Muscle of arm (tissue), 14 donors: ENCODE measurements at places on chromosomes 12 and 14.

DNA sequence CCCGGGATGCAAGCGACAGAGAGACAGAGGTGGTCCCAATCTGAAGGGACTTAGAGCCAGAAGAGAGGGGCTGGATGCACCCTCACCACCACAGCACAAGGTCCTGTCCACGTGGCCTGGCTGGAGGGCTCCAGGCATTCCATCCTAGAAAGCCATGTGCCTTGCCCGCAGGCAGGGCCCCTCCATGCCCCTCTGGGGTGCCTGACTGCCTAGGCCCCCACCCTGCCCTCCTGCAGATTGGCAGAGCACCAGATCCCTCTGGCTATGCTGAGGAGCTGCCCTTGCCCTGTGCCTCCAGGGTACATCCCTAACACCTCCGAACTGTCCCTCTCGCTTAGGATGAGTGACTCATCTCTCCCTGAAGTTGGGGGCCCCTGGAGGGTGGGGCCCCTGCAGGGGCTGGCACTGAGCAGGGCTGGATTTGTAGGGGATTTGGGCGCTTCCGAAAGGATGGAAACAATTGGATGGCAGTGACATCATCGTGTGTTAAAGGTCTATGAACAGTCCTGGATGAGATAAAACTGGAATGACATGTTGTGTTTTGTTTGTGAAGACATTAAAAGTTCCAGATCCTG, 50.9 kb downstream of the CHGA start:
- DNase-seq, result no peak

DNA sequence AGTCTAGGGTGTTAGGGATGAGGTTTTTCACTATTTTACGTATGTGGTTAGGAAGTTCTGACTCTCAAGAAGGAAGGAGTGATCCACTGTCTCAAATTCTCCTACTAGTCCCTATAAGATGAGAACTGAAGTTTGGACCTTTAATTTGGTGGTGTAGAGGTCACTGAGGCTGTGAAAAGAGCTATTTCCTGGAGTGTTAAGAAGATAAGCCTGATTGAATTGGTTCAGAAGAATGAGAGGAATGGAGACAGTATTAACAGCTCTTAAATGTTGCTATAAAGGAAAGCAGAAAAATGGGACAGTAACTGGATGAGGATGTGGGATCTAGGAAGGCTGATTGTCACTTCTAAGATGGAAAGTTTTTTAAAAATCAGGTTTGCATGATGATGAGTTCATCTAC, 57.6 kb downstream of the CNTN1 start:
- DNase-seq, result no peak

GRCh38 chr12:113162102-113163029, 12.8 kb downstream of the CFAP73 start:
- no peak for DNase-seq

GRCh38 chr12:88634008-88634407, 53.7 kb upstream of the KITLG start:
- DNase-seq, result no peak

- DNase-seq, result no peak
Measured at GRCh38 chr14:93316716-93317115, 16.1 kb downstream of the BTBD7 start.

DNA sequence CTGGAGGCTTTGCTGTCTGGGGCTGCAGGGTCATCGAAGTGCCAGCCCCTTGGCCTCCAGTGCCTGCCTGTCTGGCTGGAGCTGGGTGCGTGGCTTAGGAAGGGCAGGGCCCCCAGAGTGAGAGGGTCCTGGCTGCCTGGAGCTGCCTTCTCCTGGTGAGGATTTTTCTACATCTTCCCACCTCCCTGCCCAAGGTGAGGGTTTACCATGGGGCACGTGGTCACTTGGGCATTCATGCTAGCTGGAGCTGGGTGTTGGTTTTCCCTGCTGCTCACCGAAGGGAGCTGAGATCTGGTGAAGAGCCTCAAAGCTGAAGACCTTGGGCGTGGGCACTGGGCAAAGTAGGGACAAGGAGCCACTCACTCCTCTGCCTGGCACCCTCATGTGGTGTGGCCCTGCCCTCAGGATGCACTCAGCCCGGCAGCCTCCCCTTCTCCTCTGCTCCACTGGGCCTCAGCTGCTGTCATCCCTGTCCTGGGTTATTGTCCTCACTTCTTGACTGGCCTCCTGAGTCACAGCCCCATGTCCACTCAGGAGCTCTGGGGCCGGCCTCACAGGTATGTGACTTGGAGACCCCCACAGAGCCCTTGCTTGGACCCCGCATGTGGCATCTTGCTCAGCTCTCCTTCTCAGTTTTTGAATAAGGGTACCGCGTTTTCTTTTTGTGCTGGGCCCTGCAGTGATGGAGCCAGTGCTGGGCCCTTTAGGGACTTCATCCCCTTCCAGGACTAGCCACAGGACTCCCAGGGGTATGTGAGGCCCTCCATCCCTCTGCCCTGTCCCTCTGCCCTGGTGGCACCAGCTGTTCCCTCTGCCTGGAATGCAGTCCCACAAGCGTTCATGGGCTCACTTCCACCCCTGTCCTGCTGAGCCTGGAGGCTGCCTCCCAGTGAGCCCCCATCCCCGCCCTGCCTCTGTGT, 1.6 kb downstream of the CEP170B start:
- DNase-seq, result no peak

DNA sequence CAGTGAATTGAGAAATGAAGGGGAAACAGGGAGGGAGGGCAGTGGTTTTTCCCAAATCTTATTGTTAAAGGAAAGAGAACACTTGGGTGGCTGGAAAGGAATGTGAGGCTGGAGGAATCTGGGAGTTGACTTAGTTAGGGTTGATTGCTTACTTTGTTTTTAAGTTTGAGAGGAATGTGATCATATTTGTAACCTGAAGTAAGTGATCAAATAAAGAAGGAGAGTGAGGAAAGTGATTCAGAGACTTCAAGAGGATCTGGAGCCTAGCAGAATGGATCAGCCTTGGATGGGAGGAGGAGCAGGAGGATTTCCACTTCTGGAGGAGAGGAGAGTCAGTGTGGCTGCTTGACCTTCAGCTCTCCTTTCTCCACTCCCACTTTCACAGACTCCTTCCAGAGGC, 6.0 kb upstream of the LRP6 start:
- DNase-seq, result no peak

- DNase-seq, result no peak
Measured at GRCh38 chr14:93099196-93099595, 16.5 kb downstream of the ITPK1 start.
